Left renal cortex interstitium (tissue), 4 donors: ENCODE measurements at places on chromosomes 6 and 20. TPM values are rescaled to one million over a fixed set of nuclear protein-coding genes. Genes with fewer than 3 reads are reported as not detected.
A peak's percentile ranks its signal among the peaks of the same experiment; 100 is the strongest.

DNA sequence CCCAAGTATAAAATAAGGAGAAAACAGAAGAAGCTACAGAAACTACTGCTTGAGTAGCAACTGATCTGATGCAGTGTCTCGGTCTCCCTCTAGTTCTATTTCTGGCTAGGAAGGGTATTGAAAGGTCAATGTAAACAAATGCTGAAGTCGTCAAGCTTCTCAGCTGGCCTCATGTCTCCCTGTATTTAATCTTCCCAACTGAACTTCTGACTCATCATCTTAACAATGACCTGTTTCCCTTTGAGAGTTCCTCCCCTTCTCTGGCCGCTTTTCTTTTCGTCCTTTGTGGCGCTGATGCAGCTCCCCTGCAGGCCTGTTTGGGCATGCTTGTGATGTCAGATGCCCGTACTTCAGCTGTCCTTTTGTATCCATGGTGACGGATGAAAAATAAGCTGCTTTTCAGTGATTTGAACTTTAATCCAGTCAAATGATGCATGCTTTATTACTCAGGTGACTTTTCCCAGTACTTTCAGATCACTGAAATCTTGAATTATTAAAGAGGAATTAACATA, 7.8 kb upstream of the LCA5 start:
- DNase-seq, result peak; percentile 75

- no peak for DNase-seq
Measured at GRCh38 chr6:154763650-154764049, 30.4 kb downstream of the SCAF8 start.

- DNase-seq, result no peak
Measured at GRCh38 chr20:19113343-19113930, 99.0 kb upstream of the SLC24A3 start.

The RALGAPB gene
- 32.6 TPM for polyA plus RNA-seq

DNA sequence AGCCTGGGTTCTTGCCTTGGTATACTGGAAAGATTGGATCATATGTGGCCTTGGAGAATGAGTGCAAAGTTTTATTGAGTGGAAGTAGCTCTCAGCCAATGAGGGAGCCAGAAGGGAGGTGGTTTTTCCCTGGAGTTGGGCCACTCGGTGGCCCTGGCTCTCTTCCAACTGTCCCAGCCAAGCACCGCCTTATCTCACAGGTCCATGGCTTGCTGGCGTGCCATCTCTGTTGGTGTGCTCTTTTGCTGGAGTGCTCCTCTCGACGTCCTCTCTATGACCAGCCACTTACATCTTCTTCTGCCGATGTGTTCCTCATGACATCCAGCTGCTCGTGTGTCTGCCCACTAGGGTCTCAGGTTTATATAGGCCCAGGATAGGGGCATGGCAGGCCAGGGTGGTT, 505.9 kb upstream of the SYNCRIP start:
- no peak for DNase-seq

The TSBP1 gene
- polyA plus RNA-seq, result 0.24 TPM

The SLC22A16 gene
- 0.30 TPM for polyA plus RNA-seq

- DNase-seq, result no peak
Measured at GRCh38 chr6:137272403-137272802, 53.2 kb upstream of the IFNGR1 start.

GRCh38 chr20:60680554-60680953, 571.5 kb upstream of the CDH4 start:
- DNase-seq, result no peak

The KCTD20 gene
- 43.8 TPM for polyA plus RNA-seq

DNA sequence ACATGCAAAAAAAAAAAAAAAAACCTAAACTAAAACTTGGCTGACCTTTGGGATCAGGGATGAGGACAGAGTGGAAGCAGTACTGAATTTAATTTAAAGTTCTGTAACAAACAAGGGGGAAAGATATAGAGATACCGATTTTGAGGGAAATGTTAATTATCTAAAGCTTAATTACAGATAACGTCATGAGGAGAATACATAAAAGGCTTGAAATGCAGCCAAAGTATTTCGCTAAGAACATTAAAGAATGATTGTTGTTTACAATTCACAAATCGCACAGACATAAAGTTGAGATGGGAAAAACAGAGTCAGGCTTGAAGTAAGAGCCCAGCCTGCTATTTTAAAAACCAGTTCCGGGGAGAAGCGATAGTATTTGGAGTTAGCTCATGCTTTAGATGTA, 208.0 kb upstream of the SASH1 start:
- DNase-seq, result no peak

DNA sequence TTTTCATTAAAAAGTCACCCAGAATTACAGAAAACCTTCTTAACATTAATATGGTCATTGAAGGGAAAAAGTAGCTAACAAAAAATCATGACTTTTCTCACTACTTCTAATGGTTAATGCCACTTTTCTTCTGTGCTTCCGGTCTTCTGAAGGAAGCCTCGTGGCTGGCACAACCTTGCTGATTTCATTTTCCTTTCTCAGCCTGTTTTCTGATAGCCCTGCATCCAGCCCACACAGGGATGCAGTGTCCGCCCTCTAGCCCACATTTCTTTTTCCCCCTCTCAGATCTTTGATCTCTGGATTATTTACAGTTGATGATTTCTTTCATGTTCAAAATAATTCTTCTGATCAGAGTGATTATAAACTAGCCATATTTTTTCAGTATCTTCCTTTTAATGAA, 655.4 kb upstream of the EPHA7 start:
- DNase-seq, result no peak

DNA sequence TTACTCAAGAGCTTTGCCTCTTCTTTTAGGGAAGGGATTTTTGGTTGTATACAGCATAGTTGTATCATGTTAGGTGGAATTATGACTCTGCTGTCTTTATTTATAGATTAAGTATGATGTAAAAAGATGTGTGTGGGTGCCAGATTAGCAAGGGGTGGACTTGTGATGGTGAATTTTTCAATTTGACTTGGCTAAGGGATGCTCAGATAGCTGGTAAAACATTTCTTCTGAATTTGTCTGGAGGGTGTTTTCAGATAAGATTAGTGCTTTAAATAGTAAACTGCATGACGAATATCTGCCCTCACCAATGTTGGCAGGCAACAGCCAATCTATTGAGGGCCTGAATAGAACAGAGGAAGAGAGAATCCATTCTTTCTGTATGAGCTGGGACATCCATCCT, 173.3 kb upstream of the TNFAIP3 start:
- no peak for DNase-seq

GRCh38 chr6:17705428-17705777, 1.3 kb downstream of the NUP153 start:
- peak; percentile 36 for DNase-seq

The UBD gene
- polyA plus RNA-seq, result 0.62 TPM

GRCh38 chr6:108959972-108960582, 111.9 kb downstream of the ARMC2 start:
- DNase-seq, result no peak

- no peak for DNase-seq
Measured at GRCh38 chr6:38021571-38021970, 202.0 kb downstream of the ZFAND3 start.

The C6orf58 gene
- polyA plus RNA-seq, result 1.1 TPM

DNA sequence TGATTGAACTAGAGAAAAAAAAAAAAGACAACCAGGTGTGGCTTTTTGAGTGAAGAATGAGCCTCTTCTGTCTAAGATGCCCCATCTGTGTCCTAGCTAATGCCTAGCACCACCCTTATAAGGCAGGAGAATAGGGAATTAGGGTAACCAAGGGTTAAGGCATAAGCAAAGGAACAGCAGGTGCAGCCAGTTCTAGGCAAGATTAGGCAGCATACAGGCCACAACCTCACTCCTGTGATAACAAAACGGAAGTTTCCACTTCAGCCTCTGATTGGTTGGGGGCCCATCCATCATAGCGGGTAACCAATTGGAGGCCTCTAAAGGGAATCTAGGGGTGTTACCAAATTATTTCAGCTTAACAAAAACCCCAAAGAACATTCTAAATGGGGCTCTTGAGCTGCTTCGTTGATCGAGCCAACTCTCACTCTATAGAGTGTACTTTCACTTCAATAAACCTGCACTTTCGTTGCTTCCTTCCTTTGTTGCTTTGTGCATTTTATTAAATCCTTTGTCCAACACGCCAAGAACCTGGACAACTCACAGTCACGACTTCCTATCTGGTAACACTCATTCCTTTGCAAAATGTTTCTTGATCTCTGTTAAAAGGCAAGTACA, 61.9 kb upstream of the TAGAP start:
- no peak for DNase-seq

GRCh38 chr6:107576852-107577251, 86.9 kb downstream of the SOBP start:
- DNase-seq, result no peak

DNA sequence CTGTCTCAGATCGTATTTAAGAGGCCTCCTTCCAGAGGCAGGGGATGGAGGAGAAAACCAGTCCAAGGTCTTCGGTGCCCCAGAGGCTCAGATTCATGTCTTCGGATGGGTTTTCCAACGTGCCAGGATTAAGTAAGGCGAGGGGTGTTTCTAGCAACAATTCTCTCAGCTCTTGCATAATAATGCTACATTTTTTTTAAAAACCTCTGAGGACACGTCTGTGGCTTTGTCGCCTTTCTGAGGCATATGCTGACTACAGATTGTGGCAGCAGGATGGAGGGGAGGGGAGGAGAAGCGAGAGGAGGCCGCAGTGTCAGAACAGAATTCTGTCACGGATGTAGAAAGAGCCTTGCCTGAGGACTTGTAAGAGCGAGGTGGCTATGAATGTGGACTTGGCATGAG, 17.7 kb upstream of the CCDC167 start:
- no peak for DNase-seq

- no peak for DNase-seq
Measured at GRCh38 chr20:1034415-1034789, 32.3 kb upstream of the RSPO4 start.

The PACRG gene
- 15.3 TPM for polyA plus RNA-seq

DNA sequence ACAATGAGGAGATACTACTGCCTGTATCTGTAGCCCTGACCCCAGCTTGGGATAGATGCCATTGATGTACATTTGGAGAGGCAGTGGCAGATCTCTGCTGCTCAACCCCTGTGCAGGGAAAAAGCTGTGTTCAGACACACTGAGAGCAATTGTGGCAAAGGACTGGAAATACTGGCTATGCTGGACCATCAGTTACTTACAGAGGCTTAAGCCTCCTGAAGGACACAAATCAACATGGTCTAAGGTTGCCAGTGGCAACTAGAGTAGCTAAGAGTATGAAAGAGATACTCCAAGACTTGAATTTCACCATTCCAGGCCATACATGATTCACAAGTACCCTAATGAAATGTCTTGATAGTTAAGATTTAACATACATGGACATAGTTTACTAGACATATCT, 32.4 kb upstream of the ENPP4 start:
- DNase-seq, result no peak

The CNBD2 gene
- 0.60 TPM for polyA plus RNA-seq

DNA sequence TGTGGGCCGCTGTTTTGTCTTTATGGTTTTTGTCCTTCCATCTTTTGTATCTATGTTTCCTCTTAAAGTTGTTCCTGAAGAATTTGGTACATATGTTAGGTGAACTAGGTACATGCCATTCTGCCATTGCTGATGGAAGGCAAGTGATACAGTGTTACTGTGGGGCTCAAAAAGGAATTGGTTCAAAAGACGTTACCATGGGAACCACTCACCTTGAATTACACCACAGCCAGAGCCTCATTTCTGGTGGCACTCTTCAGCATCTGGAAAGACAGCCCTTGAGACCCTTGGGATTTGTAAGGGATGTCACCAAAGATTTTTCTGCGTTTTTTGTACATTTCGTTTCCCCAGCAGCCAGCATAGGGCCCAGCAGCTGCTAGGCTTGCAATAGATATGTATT, 31.9 kb downstream of the TMEM181 start:
- DNase-seq, result no peak

DNA sequence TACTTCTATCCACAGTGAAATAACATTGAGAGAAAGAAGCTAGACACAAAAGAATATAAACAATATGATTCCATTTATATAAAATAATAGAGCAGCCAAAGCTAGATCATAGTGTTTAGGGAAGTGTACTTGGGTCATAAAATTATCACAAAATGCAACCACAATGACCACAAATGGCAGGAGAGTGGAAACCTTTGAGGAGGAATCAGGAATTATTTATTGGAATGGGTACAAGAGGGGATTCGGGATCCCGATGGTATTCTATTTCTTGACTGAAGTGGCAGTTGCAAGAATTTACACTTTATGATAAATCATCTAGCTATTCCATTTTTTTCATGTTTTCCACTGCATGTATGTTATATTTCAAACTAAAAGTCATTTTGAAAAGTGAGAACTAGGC, 76.1 kb downstream of the IPCEF1 start:
- DNase-seq, result no peak

GRCh38 chr20:35463455-35464300, 8.3 kb downstream of the CEP250 start:
- DNase-seq, result peak; percentile 46

GRCh38 chr6:44554861-44555260, 167.4 kb downstream of the CDC5L start:
- DNase-seq, result no peak

- no peak for DNase-seq
Measured at GRCh38 chr6:122653094-122653493, 42.9 kb downstream of the PKIB start.

DNA sequence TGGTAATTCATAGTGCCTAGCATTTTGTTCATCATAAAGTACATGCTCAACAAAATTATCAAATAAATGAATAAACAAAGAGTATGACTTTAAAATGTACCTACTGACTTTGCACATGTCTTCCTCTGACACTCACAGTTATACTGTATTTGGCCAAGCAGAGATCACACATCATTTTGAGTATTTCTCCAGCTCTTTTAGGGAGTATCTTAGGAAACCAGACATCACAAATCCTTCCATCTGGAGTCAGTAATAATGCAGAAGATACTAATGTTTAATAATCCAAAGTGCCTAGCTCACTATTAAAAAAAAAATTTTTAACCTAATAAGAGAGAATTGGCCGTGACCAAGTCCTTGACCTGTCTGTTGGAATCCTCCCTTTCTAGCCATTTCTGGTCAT, 154.6 kb downstream of the ZNF217 start:
- DNase-seq, result no peak

- no peak for DNase-seq
Measured at GRCh38 chr6:167157414-167157813, 366 bp downstream of the GPR31 start.

GRCh38 chr20:25007491-25008305, 15.1 kb upstream of the APMAP start:
- DNase-seq, result no peak

GRCh38 chr6:150967910-150968309, 102.4 kb downstream of the MTHFD1L start:
- DNase-seq, result no peak

GRCh38 chr6:167424060-167424673, 99.3 kb downstream of the TTLL2 start:
- DNase-seq, result no peak

GRCh38 chr20:57904314-57905105, 194.7 kb upstream of the PMEPA1 start:
- DNase-seq, result no peak

GRCh38 chr6:1363729-1364572, 25.4 kb upstream of the FOXF2 start:
- no peak for DNase-seq
